ENCODE measurements at places on chromosomes 2 and 18.

- peak overlapping the region; percentile 75 for H3K27ac ChIP-seq
- peak; percentile 80 for DNase-seq
- peaks cover 64% of the 10 kb centered on the region for H3K4me1 ChIP-seq
- H3K4me3 ChIP-seq = peak overlapping the region; percentile 88
- H3K36me3 ChIP-seq = peaks cover under 1% of the 10 kb centered on the region
Measured at GRCh38 chr2:165573534-165574461, 104.3 kb downstream of the CSRNP3 start.

- peaks cover 4% of the 10 kb centered on the region for H3K4me1 ChIP-seq
- no peak for DNase-seq
- no peaks in the 10 kb centered on the region for H3K27me3 ChIP-seq
- no peaks in the 10 kb centered on the region for H3K36me3 ChIP-seq
- no peak overlapping the region for H3K4me3 ChIP-seq
Measured at GRCh38 chr18:36636237-36636817, 192.5 kb downstream of the TPGS2 start.

- no peaks in the 10 kb centered on the region for H3K27me3 ChIP-seq
- no peak overlapping the region for H3K4me3 ChIP-seq
- peaks cover 61% of the 10 kb centered on the region for H3K36me3 ChIP-seq
- DNase-seq = no peak
- peaks cover 17% of the 10 kb centered on the region for H3K4me1 ChIP-seq
- peak overlapping the region; percentile 57 for H3K27ac ChIP-seq
Measured at GRCh38 chr2:179106676-179107428, 56.9 kb upstream of the CCDC141 start.

DNA sequence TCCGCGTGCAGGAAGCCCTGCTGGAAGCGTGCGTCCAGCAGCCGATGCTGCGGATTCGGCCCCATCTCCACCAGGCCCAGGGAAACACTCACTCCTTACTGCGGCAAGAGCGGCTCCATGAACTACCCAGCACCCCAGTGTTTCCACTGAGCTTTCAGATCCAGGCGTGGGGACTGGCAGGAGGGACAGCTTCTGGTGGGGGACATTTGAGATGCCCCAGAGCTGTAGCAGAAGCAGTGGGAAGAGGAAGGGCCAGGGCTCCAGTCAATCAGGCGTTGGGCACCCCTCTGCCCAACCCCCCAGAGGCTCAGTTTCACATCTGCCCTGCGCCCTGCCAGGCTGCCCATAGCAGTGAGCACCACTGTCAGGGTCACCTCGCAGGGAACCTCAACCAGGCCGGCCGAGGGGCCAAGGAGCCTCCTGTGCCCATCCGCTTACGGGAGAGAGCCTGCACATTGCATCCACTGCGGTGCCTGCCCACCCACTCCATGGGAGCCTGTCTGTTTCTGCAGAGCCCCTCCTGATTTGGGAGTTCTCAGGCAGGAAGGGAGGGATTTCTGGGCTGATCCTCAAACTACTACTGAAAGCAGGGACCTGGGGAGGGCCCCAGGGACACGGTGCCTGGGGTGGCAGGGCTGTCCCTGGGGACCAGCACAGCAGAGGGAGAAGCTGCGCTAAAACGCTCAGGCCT lies 4.6 kb downstream of the AGXT start:
- no peak overlapping the region for H3K27ac ChIP-seq
- H3K4me3 ChIP-seq = no peak overlapping the region
- no peaks in the 10 kb centered on the region for H3K27me3 ChIP-seq
- no peak for DNase-seq
- no peaks in the 10 kb centered on the region for H3K36me3 ChIP-seq

DNA sequence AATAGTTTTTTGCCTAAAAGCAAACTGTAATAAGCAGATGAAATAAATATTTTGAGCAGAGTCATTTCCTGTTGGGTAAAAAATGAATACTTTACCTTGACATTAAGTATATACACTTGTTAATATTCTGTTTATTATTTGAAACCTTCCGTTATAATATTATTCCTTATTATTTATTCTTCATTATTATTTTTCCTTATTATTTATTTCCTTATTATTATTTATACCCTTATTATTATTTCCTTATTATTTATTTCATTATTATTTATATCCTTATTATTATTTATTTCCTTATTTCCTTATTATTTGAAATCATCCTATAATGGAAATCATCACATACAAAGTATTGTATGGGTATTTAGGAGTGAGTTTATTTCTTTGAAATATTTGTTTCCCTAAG lies 232.2 kb upstream of the RBBP8 start:
- H3K4me1 ChIP-seq = no peaks in the 10 kb centered on the region
- no peak overlapping the region for H3K4me3 ChIP-seq

- H3K27me3 ChIP-seq = no peaks in the 10 kb centered on the region
- no peaks in the 10 kb centered on the region for H3K36me3 ChIP-seq
- peaks cover 22% of the 10 kb centered on the region for H3K4me1 ChIP-seq
- no peak overlapping the region for H3K4me3 ChIP-seq
- DNase-seq = no peak
Measured at GRCh38 chr18:25962919-25963318, 127.5 kb downstream of the SS18 start.

DNA sequence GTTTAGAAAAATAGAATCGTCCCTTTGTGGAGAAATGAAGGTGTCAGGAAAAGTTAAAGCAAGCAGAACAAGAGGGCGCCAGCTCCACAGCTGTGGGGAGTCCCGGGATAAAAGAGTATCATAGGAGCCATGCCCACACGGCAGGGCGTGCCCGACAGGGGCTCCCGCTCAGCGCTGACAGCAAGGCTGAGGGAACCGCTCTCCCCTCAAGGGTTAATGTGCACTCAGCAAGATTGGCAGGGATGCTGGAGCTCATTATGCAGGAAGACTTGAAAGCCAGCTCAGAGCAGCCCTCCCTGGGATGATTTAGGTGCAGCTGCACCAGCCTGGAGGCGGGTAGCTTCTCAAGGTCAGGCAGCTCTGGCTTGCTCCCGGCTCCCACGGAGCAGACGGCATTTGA lies 500.2 kb downstream of the EIPR1 start:
- H3K4me1 ChIP-seq = peaks cover 46% of the 10 kb centered on the region
- no peak overlapping the region for H3K27ac ChIP-seq
- peaks cover 10% of the 10 kb centered on the region for H3K27me3 ChIP-seq
- H3K4me3 ChIP-seq = no peak overlapping the region
- DNase-seq = no peak
- H3K36me3 ChIP-seq = no peaks in the 10 kb centered on the region

GRCh38 chr2:174259981-174260380 lies 11.6 kb upstream of the OLA1 start:
- H3K4me1 ChIP-seq = peaks cover 1% of the 10 kb centered on the region
- H3K27me3 ChIP-seq = no peaks in the 10 kb centered on the region
- DNase-seq = no peak
- no peak overlapping the region for H3K27ac ChIP-seq

- H3K4me3 ChIP-seq = peak overlapping the region; percentile 63
- H3K27me3 ChIP-seq = no peaks in the 10 kb centered on the region
- H3K27ac ChIP-seq = peak overlapping the region; percentile 75
- H3K36me3 ChIP-seq = no peaks in the 10 kb centered on the region
- H3K4me1 ChIP-seq = peaks cover 55% of the 10 kb centered on the region
Measured at GRCh38 chr2:108575132-108575966, 41.1 kb downstream of the LIMS1 start.

DNA sequence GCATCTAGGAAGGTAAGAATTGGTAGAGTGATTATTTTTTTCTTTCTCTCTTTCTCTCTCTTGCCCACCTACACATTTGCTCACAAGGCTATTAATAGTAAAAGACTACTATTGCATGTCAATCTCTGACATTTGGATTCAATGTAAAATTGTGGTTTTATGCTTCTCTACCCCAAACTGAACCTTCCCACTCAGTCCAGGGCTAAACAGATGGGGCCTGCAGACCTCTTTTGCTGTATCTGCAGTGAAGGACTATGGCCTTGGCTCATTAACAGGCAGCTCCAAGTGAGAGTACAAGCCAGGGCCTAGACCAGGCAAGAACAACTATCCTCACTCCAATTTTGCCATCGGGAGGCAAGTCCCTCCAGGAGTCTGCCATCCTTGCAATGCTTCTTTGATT lies 68.3 kb upstream of the ARL4C start:
- peaks cover 11% of the 10 kb centered on the region for H3K36me3 ChIP-seq
- no peak overlapping the region for H3K27ac ChIP-seq
- DNase-seq = no peak
- H3K4me1 ChIP-seq = peaks cover 11% of the 10 kb centered on the region
- no peak overlapping the region for H3K4me3 ChIP-seq

GRCh38 chr2:168120310-168120709 lies 127.1 kb downstream of the STK39 start:
- H3K4me3 ChIP-seq = no peak overlapping the region
- H3K27me3 ChIP-seq = no peaks in the 10 kb centered on the region
- H3K36me3 ChIP-seq = peaks cover 13% of the 10 kb centered on the region
- no peak overlapping the region for H3K27ac ChIP-seq
- DNase-seq = no peak

- peaks cover 24% of the 10 kb centered on the region for H3K4me1 ChIP-seq
- H3K4me3 ChIP-seq = no peak overlapping the region
- H3K27ac ChIP-seq = no peak overlapping the region
- peaks cover 19% of the 10 kb centered on the region for H3K27me3 ChIP-seq
Measured at GRCh38 chr2:892892-893291, 57.8 kb upstream of the SNTG2 start.

- H3K27ac ChIP-seq = peak overlapping the region; percentile 23
- peaks cover 65% of the 10 kb centered on the region for H3K4me1 ChIP-seq
- H3K36me3 ChIP-seq = no peaks in the 10 kb centered on the region
- DNase-seq = peak; percentile 35
Measured at GRCh38 chr2:172232708-172233396, 130.2 kb upstream of the DLX2 start.

DNA sequence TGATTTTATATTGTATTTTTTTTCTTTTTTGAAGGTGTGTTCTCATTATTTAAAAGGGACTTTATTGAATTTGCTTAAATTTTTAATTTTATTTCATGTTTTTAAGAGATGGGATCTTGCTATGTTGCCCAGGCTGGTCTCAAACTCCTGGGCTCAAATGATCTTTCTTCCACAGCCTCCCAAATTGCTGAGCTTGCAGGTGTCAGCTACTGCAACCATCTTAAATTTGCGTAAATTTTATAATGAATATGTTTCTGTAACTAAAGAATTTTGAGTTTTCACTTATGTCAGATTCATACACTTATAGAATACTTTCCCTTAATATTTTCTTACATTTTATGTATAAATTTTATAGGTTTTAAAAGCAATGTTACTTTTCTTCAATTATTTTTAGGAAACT lies 157.8 kb downstream of the ZNF804A start:
- H3K4me3 ChIP-seq = no peak overlapping the region
- H3K36me3 ChIP-seq = no peaks in the 10 kb centered on the region
- no peaks in the 10 kb centered on the region for H3K27me3 ChIP-seq

- H3K27ac ChIP-seq = no peak overlapping the region
- no peaks in the 10 kb centered on the region for H3K36me3 ChIP-seq
- no peak overlapping the region for H3K4me3 ChIP-seq
- no peak for DNase-seq
- no peaks in the 10 kb centered on the region for H3K4me1 ChIP-seq
Measured at GRCh38 chr2:2145817-2146216, 185.3 kb downstream of the MYT1L start.

DNA sequence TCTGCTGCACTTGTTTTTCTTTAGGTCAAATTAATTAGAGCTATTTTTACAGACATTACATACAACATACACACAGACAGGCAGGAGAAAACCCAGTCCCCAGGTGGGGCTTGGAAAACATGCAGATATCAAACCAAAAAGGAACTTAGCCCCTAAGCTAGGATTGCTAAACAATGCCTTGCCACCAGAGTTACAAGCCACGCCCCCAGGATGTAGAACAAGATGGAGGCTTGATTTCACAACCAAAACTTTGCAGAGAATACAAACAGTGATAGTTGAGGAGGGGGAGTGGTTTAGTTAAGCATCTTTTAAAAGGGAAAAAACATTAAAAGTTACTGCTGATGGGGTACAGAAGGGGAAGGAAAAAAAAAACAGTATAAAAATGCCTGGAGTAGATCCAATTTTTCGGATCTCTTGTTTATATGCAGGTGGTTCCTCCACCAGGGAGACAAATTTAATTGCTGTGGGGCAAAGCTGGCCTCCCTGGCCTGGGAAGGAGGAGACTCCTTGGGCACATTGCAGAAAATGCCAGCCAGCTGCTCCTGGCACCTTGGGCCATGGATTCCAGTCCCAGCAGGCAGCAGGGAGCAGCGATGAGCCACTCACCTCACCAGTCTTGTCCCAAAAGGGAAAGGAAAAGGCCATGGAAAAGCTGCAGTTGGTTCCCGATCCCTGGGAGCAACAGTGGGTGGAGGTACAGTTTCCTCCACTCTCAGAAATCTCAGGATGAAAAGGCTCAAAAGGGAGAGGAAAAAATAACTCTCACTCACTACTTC lies 348.4 kb upstream of the REG3G start:
- no peaks in the 10 kb centered on the region for H3K36me3 ChIP-seq
- H3K4me1 ChIP-seq = peaks cover 6% of the 10 kb centered on the region
- no peak overlapping the region for H3K4me3 ChIP-seq
- no peak for DNase-seq
- H3K27ac ChIP-seq = no peak overlapping the region
- no peaks in the 10 kb centered on the region for H3K27me3 ChIP-seq

DNA sequence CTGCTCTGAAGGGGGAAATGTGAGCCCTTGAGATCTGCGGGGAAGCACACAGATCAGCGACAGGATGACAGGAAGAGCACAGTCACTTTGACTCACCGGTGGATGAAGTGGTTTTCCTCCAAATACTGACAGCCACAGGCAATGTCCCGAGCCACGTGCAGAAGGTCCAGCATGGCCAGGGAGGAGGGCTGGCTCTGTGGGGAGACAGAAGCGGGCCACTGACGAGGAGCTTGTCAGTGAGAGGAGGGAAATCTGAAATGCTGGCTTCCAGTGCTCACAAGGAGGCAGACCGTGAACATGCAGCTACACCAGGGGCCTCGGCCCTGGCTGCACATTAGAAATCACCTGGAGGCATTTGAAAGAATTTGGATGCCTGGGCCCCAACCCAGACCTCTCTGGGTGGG lies 98.7 kb downstream of the CLIP4 start:
- H3K4me3 ChIP-seq = peak overlapping the region; percentile 26
- peaks cover 11% of the 10 kb centered on the region for H3K27me3 ChIP-seq
- H3K27ac ChIP-seq = no peak overlapping the region
- DNase-seq = no peak

DNA sequence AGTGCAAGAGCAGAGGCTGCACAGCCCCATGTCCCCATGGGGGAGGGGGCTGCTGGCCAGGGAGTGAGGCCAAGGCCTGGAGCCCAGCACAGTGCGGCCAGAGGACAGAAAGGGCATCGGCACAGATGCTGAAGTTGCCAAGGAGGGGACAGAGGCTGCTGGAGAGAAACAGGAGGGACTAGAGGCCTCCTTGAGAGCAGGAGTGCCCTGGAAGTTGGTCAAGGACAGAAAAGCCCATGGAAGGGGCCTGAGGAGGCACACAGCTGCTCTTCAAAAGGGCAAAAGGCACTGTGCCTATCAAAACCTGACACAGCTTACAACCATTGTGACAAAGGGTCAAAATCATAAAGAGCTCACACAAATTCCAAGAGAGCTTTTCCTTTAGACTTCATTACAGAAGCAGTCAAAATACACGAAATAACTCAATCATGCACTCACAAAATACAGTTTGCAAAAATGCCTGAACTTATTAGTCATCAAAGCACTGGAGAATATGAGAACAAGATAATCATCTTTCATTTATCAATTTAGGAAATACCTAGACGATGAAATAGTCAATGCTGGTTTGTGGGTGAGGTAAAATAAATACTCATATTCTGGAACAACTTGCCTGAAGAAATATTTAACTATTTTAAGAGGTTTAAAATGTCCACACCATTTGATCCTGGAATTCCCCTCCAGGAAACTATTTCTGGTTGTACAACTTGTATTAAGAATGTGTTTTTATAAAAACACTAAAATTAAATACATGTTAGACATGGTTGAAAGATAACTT lies 79.6 kb downstream of the USP40 start:
- peak overlapping the region; percentile 72 for H3K27ac ChIP-seq
- H3K4me1 ChIP-seq = peaks cover 9% of the 10 kb centered on the region
- peaks cover 62% of the 10 kb centered on the region for H3K36me3 ChIP-seq
